ENCODE measurements at places on chromosomes 1 and 21.

GRCh38 chr1:218473522-218473921 lies 128.4 kb downstream of the TGFB2 start:
- peak; percentile 22 for DNase-seq

- no peak for DNase-seq
Measured at GRCh38 chr1:156998840-156999500, 46.6 kb downstream of the ARHGEF11 start.

DNA sequence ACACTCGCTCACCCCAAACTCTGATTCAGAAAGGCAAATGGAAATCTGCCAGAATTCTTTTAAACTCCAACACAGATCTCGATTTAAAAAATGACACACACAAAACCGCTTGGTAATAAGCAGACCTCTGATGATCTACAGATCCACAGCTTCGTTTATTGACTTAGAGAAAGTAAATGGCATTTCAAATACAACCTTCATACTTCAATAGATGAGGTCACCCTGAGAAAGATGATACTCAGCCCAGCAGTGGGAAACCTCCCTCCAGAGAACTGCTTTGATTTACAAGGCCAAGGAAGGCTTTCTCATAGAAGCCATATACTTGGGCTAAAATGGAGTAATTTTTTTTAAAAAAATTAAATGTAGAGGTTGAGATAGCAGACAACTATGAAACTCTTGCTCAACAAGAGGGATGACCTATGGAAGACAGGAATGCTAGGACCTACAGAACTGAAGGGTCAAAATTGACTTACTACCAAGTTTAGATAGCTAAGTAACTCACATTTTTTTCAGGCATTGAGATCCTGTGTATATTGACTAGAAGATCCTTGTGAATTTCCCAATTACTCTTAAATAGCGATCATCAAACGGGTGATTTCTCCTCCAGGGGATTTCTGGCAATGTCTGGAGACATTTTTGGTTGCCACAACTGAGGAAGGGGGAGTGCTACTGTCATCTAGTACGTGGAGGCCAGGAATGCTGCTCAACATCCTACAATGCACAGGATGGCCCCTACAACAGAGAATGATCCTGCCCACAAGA lies 143.9 kb downstream of the CLIC6 start:
- DNase-seq, result no peak

DNA sequence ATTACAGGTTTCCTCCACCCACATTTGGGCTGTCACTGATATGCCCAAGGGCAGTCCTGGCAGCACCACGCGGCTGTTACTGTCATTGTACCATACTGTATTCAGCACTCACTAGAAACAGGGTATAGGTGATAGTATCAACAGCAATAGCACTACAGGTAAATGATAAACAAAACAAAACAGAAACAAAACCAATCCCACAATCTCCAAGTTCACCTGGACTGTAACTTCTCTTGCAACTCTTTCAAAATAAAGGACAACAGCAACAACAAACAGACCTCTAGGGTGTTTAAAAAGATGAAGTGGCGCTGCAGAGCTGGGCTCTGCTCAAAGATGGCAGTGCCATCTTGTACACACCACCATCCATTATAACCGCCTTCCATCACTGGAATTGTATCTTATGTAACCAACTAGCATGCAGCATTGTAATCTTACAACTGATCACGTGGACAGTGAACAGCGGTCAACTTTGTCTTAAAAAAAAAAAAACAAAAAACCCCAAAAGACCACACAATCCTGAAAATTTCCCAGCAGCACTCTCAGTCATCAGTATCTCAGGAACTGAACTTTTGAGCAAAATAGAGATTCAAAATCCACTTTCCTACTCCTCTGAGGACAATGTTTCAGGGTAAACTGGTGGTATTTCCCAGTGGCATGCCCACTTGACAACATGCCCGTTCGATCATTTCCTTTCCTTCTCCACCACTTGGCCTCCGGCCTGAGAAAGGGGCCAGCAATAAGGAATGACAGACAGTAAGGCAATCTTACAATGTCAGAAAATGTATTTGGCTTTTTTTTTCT lies 3.8 kb downstream of the IRF2BP2 start:
- peak; percentile 77 for DNase-seq

DNA sequence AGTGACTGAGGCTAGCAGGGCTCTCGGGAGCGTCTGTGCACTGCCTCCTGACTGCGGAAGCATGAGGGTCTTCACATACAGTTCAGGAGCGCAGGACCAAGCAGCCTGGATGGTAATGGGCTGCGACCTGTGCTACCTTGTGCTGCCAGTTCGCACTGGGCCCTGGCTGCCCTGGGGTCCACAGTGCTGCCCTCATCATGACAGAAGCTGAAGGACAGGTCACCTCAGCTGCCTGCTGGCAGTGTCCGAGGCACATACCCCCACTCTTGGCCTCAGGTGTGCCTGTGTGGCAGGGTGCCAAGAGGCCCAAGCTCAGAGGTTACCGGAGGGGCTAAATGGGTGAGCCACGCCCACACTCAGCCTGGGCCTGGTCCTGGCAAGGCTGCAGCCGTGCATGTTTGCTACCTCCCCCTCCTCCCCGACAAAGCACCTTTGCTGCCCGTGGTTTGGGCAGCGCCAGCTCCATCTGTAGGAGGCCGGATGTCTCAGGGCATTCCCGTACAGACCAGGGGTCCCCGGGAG lies 4.4 kb downstream of the JMJD4 start:
- no peak for DNase-seq

DNA sequence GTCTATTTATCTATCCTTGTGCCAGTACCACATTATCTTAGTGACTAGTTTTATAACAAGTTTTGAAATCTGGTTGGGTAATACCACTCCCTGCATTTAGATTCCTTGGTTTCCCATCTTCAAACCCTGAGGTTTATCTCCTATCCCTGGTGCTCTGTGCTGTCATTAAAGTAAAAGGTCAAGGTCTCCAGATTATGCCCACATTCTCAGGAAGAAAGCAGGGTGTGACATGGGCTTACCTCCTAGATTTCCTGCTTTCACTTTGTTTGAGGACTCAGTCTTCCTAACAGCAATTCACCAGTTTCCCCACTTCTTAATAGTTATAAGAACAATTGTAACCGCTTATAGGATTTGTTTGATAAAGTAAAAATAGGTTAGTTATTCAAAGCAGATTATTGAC lies 86.0 kb downstream of the CACHD1 start:
- no peak for DNase-seq

GRCh38 chr1:236075848-236076247 lies 11.0 kb upstream of the NID1 start:
- no peak for DNase-seq

- no peak for DNase-seq
Measured at GRCh38 chr21:43728154-43728466, 9.2 kb downstream of the PDXK start.

All from SW480 (cell line).